ENCODE measurements at places on chromosomes 12 and 14.

- DNase-seq: no peak
Observed at GRCh38 chr12:42097971-42098370, 46.7 kb downstream of the GXYLT1 start.

- no peak for DNase-seq
Observed at GRCh38 chr14:33359288-33359881, 420.7 kb downstream of the NPAS3 start.

GRCh38 chr14:45194964-45195363, 58.0 kb downstream of the MIS18BP1 start:
- no peak for DNase-seq

GRCh38 chr14:60735416-60735815, 855 bp downstream of the MNAT1 start:
- DNase-seq: no peak

DNA sequence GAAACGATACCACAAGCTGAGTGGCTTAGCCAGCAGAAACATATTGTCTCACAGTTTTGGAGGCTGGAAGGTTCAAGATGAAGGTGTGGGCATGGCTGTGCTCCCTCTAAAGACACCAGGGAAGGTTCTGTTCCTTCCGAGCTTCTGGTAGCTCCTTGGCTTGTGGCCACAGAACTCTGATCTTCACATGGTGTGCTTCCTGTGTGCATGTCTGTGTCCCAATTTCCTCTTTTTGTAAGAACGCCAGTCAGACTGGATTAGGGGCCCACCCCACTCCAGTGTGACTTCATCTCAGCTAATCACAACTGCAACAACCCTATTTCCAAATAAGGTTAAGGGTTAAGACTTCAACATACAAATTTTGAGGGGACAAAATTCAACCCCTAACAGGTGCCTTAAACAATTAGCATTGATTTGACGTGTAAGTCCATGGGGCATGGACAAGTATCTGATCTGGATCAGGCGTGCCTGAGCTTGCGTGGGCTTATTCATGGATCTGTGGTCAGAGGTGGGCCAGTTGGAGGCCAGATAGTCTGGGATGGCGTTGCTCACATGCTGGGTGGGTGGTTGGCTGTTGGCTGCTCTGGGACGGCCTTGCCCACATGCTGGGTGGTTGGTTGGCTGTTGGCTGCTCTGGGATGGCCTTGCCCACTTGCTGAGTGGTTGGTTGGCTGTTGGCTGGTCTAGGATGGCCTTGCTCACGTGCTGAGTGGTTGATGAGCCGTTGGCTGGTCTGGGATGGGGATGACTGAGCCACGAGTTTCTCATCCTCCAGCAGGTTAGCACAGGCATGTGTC, 88.5 kb downstream of the LGMN start:
- DNase-seq: no peak

- DNase-seq: peak; percentile 19
Observed at GRCh38 chr14:61662437-61663311, 32.6 kb upstream of the HIF1A start.

DNA sequence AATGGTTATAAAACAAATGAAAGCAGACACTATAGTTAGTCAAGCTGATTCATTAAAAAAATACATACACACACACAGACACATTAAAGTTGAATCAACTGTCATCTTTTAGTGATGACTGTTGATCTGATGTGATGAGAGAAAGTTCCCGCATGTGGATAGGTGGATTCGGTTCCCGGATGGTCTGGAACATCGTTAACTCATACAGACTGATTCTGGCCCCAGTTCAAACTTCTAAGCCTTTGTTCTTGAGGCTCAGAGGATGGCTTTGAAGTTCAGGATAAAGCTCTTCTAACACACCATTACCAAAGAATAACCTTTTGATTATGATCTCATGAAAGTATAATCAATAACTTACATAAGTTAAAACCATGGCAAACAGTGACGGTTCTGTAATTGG, 27.5 kb downstream of the WIF1 start:
- DNase-seq: no peak

DNA sequence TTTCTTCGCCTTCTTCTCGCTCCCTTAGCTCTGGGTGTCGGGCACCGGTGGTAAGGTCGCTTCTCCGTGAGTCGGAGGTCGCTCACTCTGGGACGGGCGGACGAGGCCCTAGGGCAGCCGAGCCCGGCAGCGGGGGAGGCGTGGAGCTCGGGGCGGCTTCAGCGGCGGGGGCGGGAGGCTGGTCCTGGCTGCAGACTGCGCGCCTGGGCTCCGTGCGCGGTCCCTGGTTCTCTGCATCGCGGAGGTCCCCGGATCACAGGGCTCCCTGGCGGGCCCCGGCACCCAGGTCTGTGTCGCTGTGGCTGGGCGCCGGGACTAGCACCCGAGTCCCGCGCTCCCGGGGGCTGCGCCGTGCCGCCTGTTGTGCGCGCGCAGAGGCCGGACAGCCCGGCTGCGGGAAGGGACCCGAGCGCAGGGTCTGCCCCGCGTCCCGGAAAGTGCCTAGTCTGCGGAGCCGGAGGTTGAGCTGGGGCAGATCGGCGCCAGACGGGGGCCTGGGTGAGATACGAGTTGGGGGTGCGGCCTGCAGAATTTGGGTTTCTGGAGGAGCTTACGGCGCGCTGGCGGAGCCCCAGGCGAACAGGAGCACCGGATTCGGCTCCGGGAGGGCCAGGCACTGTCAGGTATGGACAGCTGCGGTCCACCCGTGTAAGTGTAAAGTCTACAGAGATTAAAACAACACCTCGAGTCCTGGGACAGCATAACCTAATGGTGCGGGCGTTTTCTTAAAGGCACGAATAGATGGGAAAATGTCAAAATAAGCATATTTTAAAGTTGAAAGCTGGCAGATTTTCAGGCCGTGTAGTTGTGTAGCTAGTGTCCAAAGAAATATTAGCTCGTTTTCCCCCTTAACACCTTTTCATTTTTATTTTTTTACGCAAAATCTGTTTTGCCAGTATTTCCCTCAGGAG, 713 bp downstream of the FRMD6 start:
- DNase-seq: peak; percentile 36

GRCh38 chr12:22206111-22206728, 128.3 kb downstream of the ST8SIA1 start:
- DNase-seq: no peak

DNA sequence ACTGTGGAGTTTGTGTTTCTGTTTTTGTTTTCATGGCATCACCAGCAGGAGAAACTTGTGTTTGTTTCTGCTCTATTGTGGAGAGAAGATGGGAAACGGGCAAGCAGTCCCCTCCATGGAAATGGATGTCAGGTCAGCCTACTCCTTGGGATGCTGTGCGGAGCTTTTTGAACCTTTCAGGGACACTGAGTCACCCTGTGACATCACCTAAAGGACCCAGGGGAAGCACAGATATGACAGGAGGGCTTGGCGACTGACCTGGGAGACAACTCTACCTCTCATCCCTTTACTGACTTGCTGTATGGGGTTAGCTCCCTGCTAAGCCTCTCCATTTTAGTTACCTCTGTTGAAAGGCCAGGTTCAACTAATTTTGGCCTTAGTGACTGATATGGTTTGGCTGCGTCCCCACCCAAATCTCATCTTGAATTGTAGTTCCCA, 706.9 kb upstream of the TMEM132C start:
- DNase-seq: no peak

GRCh38 chr12:56462565-56462964, 5.8 kb upstream of the SPRYD4 start:
- DNase-seq: no peak

DNA sequence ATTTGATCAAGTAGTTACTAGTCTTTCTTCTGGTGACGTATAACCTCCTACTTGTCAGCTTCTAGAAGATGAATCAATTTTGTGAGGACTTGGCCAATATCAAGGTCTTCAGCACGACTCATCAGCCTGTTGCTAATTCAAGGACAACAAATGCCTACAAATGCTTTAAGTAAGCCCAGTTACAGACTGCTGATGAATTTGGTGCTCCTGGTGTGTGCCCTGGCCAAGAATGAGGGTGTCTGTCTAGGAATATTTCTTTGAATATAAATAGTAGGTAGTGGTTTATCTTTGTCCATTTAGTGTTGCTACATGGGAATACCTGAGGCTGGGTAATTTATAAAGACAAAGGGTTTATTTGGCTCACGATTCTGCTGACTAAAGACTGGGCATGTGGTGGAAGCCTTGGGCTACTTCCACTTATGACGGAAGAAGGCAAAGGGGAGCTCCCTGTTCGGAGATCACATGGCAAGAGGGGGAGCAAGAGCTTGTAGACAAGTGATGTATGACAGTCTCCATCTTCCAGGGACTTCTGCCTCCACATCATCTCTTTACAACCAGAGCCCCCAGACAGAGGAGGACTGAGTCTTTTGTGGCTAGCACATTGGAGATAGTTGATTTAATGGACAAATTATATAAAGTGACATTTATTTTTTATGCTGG, 180.2 kb downstream of the CRADD start:
- DNase-seq: no peak

DNA sequence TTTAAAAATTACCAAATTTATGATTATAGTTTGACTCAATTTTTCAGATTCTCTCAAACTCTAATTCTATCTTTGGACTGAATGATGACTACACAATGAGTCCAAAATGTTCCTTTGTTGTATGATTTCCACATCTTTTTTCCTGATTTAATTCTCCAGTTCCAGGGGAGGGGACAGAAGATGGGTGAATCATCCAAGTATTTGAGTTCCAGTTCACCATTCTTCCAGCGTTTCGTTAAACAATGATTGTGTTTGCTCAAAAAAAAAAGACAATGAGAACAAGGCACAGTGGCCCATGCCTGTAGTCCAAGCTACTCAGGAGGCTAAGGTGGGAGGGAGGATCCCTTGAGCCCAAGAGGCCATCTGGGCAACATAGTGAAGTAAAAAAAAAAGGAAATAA, 23.8 kb downstream of the BAZ1A start:
- no peak for DNase-seq

GRCh38 chr12:117294189-117294603, 67.2 kb downstream of the NOS1 start:
- no peak for DNase-seq

- no peak for DNase-seq
Observed at GRCh38 chr12:72191761-72192160, 80.4 kb upstream of the TRHDE start.

DNA sequence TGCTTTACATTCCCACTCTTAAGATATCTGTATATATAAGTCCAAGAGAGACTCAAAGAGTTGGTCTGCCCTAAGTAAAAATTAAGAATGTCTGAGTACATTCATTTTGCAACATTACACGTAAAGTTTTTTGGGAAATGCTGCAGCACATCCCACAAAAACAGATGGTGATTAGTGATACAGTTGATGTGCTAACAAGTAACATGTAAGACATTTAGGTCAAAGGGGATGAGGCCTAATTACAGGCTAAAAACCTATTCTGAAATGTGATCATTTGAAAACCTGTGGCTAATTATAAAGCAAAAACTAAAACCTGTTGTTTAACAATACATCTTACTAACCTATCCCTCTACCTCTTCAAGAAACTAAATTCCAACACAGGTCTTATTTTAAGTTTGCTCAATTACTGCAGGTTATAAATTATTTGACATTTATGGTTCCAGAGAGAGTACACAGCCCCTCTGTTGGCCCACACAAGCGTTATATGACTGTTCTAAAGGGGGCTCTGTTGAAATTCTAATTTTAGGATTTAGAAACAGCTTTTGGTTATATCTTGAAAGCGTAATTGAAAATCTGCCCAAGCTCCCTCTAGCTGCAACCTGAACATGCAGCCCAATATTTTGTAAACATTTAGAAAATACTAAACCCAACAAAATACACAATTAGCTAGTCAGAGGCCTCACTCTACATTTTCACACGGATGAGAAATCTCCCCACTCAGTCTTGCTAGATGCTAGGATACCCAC, 42.9 kb downstream of the BRAP start:
- no peak for DNase-seq

DNA sequence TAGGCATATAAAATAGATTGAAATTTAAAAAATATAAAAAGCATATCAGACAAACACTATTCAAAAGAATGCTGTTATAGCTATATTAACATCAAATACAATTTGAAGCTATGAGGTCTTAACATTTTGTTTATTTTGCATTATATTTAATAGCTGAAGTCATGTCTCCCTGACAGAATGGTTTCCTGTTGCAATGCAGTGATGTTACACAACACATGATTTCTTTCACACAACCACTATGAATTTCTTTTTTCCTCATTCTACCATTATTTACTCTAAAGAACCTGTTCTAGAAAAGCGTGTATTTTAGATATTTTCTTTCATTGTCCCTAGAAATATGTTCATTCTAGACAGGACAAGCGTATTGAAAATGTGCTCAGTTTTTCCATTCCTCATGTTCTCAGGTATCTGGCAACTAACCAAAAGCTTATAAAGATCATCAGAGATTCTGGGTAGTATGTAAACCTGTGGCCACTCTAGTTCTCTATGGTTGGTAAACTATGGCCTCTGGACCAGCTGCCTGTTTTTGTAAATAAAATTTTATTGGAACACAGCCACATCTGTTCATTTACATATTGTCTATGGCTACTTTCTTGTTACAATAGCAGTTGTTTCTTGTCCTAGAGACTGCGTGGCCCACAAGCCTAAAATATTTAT, 183.8 kb downstream of the FOXA1 start:
- no peak for DNase-seq

DNA sequence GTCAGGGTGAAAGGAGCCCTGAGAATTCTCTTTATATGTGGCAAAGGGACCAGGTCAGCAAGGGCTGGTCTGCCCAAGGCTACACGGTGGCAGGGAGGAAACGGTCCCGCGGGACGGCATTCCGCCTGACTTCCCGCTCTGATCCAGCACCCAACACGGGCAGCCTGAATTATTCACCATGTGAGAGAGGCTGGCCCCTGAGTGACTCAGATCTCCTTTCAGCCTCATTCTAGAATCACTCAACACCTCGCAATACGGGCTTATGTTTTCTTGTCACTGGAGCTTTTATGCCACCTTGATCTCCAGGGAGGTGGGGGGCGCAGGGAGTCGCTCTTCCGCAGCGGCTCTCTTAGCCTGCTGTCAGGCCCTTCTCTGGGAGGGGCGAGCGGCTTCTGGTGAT, 8.5 kb downstream of the LRTM2 start:
- DNase-seq: no peak

DNA sequence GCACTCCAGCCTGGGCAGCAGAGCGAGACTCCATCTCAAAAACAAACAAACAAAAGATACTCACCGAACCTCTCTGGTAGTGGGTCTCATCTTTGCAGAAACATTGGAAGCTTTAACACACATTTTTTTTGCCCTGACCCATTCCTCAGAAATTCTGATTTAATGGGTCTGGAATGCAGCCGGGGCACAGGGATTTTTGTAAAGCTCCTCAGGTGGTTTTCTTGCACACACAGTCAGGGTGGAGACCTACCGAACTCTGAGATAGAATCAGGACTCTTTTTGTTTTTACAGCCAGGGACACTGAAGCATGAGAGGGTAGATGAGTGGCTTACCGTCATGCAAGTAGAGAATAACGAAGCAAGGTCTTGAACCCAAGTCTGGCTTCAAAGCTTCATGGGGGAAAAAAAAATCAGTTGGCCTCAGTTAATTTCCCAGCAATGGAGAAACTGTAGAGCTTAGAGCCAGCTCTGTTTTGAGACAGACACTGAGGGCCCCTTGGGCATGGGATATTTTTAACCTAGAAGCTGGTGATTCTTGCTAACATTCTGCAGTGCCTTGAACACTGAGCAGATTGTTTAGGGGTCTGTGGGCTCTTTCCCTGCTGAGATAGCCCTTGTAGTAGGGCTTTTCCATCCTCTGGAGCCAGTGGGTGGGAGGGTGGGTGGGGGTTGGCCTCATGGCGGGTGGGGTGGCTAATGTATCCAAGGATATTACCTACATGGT, 4.8 kb downstream of the RNU4-2 start:
- no peak for DNase-seq
